ENCODE measurements at places on chromosomes 3 and 15.
A peak's percentile ranks its signal among the peaks of the same experiment; 100 is the strongest.

DNA sequence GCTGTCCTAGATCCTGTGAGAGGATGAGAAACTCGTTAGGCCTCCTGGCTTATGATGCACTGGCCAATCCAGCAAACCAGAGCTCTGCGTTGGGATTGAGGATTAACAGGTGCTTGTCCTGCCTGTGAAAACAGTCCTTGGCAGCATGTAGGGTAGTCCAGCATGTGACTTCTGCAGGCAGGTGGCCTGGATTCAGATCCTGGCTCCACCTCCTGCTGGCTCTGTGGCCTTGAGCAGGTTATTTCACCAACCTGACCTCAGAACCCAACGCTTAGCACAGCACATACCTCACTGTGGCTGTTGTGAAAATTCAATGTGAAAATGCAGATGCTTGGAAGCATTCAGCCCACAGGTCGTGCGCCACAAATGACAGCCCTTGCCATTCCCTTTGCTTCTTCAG is 33.6 kb downstream of the PLA2G4D start:
- H3K27ac ChIP-seq: no peak overlapping the region
- no peak for DNase-seq
- no peaks in the 10 kb centered on the region for H3K4me1 ChIP-seq
- no peaks in the 10 kb centered on the region for H3K27me3 ChIP-seq
- H3K36me3 ChIP-seq: no peaks in the 10 kb centered on the region
- H3K4me3 ChIP-seq: no peak overlapping the region

- no peak overlapping the region for H3K27ac ChIP-seq
- H3K4me1 ChIP-seq: no peaks in the 10 kb centered on the region
- DNase-seq: no peak
- peaks cover 21% of the 10 kb centered on the region for H3K36me3 ChIP-seq
- no peaks in the 10 kb centered on the region for H3K27me3 ChIP-seq
- H3K4me3 ChIP-seq: no peak overlapping the region
Measured at GRCh38 chr15:42165106-42165505, 8.7 kb upstream of the PLA2G4F start.

- DNase-seq: peak; percentile 22
- no peak overlapping the region for H3K4me3 ChIP-seq
- no peaks in the 10 kb centered on the region for H3K4me1 ChIP-seq
- no peaks in the 10 kb centered on the region for H3K27me3 ChIP-seq
Measured at GRCh38 chr3:20197775-20198174, 11.8 kb upstream of the SGO1 start.

DNA sequence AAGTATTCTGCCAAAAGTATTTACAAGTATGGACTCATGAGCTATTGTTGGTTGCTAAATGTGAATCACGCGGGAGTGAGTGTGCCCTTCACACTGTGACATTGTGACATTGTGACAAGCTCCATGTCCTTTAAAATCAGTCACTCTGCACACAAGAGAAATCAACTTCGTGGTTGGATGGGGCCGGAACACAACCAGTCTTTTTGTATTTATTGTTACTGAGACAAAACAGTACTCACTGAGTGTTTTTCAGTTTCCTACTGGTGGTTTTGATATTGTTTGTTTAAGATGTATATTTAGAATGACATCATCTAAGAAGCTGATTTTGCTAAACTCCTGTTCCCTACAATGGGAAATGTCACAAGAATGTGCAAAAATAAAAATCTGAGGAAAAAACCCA is 30.3 kb downstream of the SYNM start:
- H3K27ac ChIP-seq: no peak overlapping the region
- H3K36me3 ChIP-seq: peaks cover 2% of the 10 kb centered on the region
- H3K27me3 ChIP-seq: no peaks in the 10 kb centered on the region
- no peak overlapping the region for H3K4me3 ChIP-seq
- DNase-seq: no peak

- no peak overlapping the region for H3K27ac ChIP-seq
- H3K36me3 ChIP-seq: no peaks in the 10 kb centered on the region
- H3K27me3 ChIP-seq: no peaks in the 10 kb centered on the region
- DNase-seq: no peak
- no peaks in the 10 kb centered on the region for H3K4me1 ChIP-seq
Measured at GRCh38 chr3:76576201-76576600, 463.7 kb upstream of the ROBO2 start.

GRCh38 chr3:141218926-141219325 is 12.7 kb upstream of the PXYLP1 start:
- DNase-seq: no peak
- no peak overlapping the region for H3K4me3 ChIP-seq
- H3K36me3 ChIP-seq: no peaks in the 10 kb centered on the region
- no peaks in the 10 kb centered on the region for H3K4me1 ChIP-seq
- no peaks in the 10 kb centered on the region for H3K27me3 ChIP-seq

DNA sequence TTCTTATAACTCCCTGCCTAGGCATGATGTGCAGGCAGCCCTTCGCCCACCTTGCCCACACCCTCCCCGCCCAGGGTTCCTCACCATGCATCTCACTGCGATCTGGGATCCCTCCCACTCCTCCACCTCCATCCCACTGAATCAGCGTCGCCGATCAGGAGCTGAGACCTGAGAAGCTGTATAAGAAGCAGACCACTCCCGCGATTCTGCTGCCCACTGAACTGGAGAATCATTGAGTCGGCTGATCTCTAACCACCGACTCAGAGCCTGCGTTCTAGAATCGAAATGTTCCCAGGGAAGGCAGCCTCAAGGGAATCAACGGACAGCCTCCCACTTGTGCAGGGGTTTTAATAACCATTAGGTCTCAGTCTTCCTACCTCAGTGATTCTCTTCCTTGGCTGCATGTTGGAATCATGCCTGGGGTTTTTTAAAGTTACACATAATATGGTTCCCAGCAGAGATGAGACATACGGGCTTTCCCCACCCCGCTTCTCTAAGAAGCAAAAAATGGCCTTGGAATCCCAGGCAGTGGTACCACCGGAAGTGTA is 60.2 kb downstream of the TMEM44 start:
- no peak for DNase-seq
- H3K27ac ChIP-seq: no peak overlapping the region
- H3K36me3 ChIP-seq: no peaks in the 10 kb centered on the region
- peaks cover 5% of the 10 kb centered on the region for H3K4me1 ChIP-seq
- no peak overlapping the region for H3K4me3 ChIP-seq

- H3K36me3 ChIP-seq: no peaks in the 10 kb centered on the region
- no peak overlapping the region for H3K27ac ChIP-seq
- no peak for DNase-seq
Measured at GRCh38 chr3:189123595-189124387, 48.0 kb upstream of the TPRG1 start.

DNA sequence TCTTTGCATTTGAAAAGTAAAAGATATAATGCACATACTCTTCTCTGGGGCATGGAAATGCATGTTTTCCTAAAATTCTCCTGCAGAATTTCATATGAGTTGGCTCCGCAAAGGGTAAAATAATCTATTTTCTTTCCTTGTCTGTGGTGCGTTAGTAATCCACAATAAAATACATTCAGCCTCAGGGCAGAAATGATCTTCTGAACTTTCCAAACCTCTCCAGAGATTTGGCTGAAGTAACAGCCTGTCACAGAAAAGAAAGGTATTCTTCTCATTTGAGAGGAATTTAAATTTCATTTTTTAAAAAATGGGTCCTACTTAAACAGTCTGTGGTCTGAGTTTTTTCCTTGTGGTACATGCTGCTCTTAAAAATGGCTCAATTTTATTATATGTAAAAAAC is 182.7 kb upstream of the DCBLD2 start:
- no peak for DNase-seq
- H3K27me3 ChIP-seq: no peaks in the 10 kb centered on the region
- no peaks in the 10 kb centered on the region for H3K36me3 ChIP-seq
- H3K4me3 ChIP-seq: no peak overlapping the region

DNA sequence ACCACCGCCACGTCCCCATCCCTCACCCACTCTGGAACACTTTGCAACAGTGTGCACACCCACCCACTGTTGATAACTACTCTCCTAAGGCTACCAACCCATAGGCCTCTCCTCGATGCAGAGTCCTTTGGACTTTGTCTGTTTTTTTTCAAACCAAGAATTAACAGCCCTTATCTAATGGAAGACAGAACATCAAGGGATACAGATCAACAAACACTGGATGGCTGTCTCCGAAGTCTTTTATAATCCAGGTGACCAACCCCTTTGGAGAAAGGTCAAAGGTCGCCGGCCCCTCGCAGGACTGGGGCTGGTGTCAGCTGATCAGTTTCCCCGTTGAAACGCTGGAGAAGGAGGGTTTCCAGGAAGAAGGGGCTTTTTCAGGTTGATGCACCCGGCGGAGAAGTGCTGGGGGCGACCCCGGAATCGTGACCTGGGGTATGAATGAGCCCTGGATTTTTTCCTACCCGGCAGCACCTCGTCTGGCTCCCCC is 532 bp downstream of the B4GALT4 start:
- no peaks in the 10 kb centered on the region for H3K36me3 ChIP-seq
- H3K4me1 ChIP-seq: no peaks in the 10 kb centered on the region
- H3K27ac ChIP-seq: peak overlapping the region; percentile 83
- no peaks in the 10 kb centered on the region for H3K27me3 ChIP-seq
- peak; percentile 64 for DNase-seq

- peaks cover 6% of the 10 kb centered on the region for H3K4me1 ChIP-seq
- H3K4me3 ChIP-seq: no peak overlapping the region
- no peak overlapping the region for H3K27ac ChIP-seq
- no peaks in the 10 kb centered on the region for H3K36me3 ChIP-seq
- H3K27me3 ChIP-seq: no peaks in the 10 kb centered on the region
- DNase-seq: no peak
Measured at GRCh38 chr15:47716516-47716915, 789 bp upstream of the SEMA6D start.

DNA sequence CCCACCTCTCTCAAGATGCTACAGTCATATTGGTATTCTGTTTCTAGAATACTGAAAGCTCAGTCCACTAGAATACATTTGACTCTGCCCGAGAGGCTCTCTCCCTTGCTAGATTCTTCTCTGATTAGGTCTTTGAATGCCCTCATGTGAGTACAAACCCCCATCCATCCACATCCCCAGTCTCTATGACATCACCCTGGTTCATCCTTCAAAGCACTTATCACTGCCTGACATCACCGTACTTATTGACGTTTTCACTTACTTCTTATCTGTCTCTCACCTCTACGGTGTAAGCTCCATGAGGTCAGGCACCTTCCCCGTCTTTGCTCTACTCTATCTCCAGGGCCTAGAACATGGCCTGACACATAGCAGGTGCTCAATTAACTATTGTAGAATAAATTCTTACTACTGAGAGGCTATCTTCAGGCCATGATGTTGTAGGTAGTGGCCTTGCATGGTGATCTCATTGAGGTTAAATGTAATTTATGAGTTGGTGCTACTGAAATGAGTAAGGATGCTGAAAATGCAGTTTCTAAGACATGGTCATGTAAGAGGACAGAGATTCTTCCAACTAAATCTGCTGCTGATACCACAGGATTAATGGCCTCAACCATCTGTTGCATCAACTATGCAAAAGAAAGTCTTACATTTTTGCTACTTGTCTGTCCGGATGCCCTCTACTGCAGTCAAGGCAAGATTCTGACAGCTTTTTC is 26.8 kb downstream of the EOGT start:
- DNase-seq: no peak
- no peaks in the 10 kb centered on the region for H3K4me1 ChIP-seq
- H3K4me3 ChIP-seq: no peak overlapping the region

- no peak overlapping the region for H3K27ac ChIP-seq
- H3K36me3 ChIP-seq: no peaks in the 10 kb centered on the region
- no peak overlapping the region for H3K4me3 ChIP-seq
- no peaks in the 10 kb centered on the region for H3K27me3 ChIP-seq
- H3K4me1 ChIP-seq: peaks cover 11% of the 10 kb centered on the region
- DNase-seq: no peak
Measured at GRCh38 chr15:67117370-67117769, 52.0 kb downstream of the SMAD3 start.

DNA sequence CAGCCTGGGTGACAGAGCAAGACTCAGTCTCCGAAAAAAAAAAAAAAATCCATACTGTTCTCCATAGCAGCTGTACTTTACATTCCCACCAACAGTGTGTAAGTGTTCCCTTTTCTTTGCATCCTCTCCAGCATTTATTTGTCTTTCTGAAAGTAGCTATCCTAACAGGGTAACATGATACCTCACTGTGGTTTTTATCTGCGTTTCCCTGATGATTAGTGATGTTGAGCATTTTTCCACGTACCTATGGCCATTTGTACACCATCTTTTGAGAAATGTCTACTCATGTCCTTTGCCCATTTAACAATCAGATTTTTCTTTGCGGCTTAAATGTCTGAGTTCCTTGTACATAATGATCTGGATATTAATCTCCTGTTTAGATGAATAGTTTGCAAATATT is 119.3 kb downstream of the RFX7 start:
- no peaks in the 10 kb centered on the region for H3K4me1 ChIP-seq
- H3K36me3 ChIP-seq: peaks cover 1% of the 10 kb centered on the region
- DNase-seq: no peak

DNA sequence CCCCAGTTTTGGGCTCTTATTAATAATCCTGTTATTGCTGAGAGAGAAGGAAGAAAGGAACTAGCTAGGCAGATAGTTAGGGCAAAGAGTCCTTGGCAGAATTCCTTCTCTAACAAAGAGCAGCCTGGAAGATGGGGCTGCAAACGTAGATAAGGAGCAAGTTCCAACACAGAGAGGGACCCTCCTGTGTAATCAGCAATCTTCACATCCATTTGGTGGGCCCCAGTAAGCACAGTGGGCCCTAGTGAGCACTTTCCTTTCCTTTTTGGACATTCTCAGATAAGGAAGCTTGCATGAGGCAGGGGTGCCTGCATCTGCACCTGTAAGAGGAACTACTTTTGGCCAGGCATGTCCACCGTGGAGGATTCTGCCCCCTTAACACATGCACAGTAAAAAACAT is 119.6 kb upstream of the SGO1 start:
- no peaks in the 10 kb centered on the region for H3K4me1 ChIP-seq
- H3K4me3 ChIP-seq: no peak overlapping the region
- no peaks in the 10 kb centered on the region for H3K36me3 ChIP-seq
- DNase-seq: no peak
- no peak overlapping the region for H3K27ac ChIP-seq

DNA sequence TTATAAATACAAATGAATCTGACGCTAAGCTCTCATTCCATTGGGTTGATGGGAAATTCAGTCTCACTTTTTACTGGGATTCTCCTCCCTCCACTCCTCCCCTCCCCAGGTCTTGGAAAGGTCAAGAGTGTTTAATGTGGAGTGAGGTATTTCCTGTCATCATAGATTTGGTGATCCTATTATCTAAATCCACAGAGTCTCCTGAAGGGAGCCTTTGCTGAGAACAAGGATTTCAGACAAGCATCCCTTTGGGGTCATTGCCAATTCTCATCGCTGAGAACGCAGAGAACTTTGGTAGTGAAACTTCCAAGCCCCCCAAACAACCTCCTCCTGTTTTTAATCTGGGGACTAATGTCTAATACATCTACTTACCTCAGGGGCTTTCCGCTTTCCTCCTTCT is 297.9 kb downstream of the OTOL1 start:
- H3K36me3 ChIP-seq: no peaks in the 10 kb centered on the region
- no peaks in the 10 kb centered on the region for H3K27me3 ChIP-seq
- no peak overlapping the region for H3K4me3 ChIP-seq
- no peak for DNase-seq

- H3K27ac ChIP-seq: no peak overlapping the region
- H3K36me3 ChIP-seq: no peaks in the 10 kb centered on the region
- peaks cover 16% of the 10 kb centered on the region for H3K4me1 ChIP-seq
- H3K4me3 ChIP-seq: no peak overlapping the region
Measured at GRCh38 chr3:65951836-65952505, 86.7 kb downstream of the MAGI1 start.

GRCh38 chr3:183252973-183253527 is at the start of gene B3GNT5:
Gene B3GNT5 (plus strand): TSS chr3:183253253. CDS start chr3:183269799, 16,546 bp downstream.
- peak; percentile 68 for DNase-seq
- no peaks in the 10 kb centered on the region for H3K27me3 ChIP-seq
- no peaks in the 10 kb centered on the region for H3K36me3 ChIP-seq
- peak within 1 kb of the TSS; percentile 66 for H3K4me3 ChIP-seq
- peaks cover 11% of the 10 kb centered on the region for H3K4me1 ChIP-seq
- peak within 1 kb of the TSS; percentile 57 for H3K27ac ChIP-seq

- no peak overlapping the region for H3K27ac ChIP-seq
- peak; percentile 70 for DNase-seq
- H3K4me3 ChIP-seq: no peak overlapping the region
- no peaks in the 10 kb centered on the region for H3K4me1 ChIP-seq
- H3K36me3 ChIP-seq: no peaks in the 10 kb centered on the region
Measured at GRCh38 chr3:12135029-12135657, 23.6 kb downstream of the TIMP4 start.

Measured in mesendoderm (in vitro differentiated cells).